SK-N-DZ (cell line): ENCODE measurements at places on chromosomes 3 and 15.

- DNase-seq, result no peak
Observed at GRCh38 chr3:37787153-37787867, 74.4 kb upstream of the CTDSPL start.

- no peak for DNase-seq
Observed at GRCh38 chr15:98715401-98715800, 67.1 kb downstream of the IGF1R start.

DNA sequence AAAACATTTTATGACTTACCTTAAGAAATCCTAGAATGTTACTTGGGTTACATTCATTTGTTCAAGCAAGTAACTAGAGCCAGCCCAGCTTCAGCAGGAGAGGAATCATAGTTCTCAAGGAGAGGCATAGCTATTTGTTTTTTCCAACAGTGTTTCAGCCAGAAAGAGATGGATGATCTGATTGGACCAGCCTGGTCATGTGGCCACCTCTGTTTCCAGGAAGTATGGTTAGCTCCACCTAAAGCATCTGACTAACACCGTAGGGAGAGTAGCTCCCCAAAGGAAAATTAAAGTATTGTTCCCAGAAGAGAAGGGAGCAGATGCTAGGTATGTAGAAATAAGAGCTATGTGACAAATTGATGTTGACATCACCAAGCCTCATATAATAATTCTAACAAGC is 417.1 kb downstream of the TAFA4 start:
- no peak for DNase-seq

GRCh38 chr15:52076889-52077781 is 35.4 kb downstream of the BCL2L10 start:
- DNase-seq, result no peak

GRCh38 chr3:168058481-168058880 is 37.2 kb downstream of the GOLIM4 start:
- DNase-seq, result no peak

DNA sequence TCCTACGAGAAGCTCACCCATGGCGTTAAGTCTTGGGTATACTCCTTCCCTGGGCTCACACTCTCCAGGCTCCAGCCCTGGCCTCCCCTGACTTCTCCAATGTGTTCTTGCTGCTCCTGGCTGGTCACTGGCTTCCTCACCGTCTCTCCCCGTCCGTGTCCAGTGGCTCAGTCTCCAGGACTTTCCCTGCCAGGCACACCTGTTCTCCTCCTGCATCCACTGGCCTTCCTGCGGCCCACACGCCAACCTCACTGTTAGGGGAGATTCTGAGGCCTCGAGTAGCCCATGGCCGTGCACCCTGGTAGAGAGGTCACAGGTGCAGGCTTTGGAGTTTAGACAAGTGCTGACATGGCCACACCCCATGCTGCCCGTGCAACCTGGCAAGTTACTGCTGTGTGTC is 91.9 kb upstream of the SNRPA1 start:
- DNase-seq, result no peak

- no peak for DNase-seq
Observed at GRCh38 chr3:63644212-63644797, 8.2 kb upstream of the SNTN start.

GRCh38 chr3:101865751-101866509 is 16.6 kb downstream of the NFKBIZ start:
- peak; percentile 94 for DNase-seq

- no peak for DNase-seq
Observed at GRCh38 chr3:62065985-62066693, 307.2 kb downstream of the FEZF2 start.

DNA sequence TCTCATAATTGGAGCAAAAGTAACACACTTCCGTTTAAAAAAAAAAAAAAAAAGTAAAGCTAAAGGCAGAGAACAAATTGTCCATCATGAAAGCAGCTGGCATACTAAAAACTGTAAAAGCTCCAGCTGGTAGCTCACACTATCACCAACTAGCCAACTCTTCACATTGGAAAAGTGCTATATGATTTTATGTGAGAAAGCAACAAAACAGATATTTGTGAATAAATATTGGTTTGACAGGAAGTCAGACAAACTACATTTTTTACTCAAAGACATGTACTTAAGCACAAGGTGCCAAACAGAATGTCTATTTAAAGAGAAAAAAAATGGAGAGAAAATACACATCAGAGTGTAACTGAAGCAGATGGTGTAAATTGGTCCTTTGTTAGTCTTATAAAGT is 231.2 kb upstream of the CADM2 start:
- DNase-seq, result no peak

- DNase-seq, result no peak
Observed at GRCh38 chr3:150057227-150057626, 86.5 kb upstream of the PFN2 start.

- no peak for DNase-seq
Observed at GRCh38 chr3:135192929-135193328, 397.9 kb downstream of the EPHB1 start.

GRCh38 chr3:177041021-177041729 is 156.1 kb downstream of the TBL1XR1 start:
- no peak for DNase-seq

DNA sequence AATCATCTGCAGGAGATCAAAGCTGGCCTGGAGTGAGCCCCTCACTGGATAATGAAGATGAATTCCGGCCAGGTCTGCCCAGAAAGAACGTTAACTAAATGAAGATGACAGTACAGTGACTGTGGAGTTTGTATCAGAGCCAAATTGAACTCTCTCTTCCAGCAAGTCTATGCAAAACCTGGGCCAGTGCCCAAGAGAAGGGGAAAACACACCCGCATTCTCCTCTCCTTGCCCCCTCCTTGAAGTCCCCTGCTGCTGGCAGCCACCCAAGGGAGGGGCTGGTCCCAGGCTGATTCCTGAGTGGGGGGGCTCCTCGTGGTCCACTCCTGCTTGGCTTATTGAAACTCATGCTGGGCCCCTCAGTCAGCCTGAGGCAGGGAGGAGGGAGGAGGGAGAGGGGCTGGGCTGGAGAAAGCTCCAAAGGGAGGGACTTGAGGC is 155.7 kb downstream of the RAB11A start:
- no peak for DNase-seq

DNA sequence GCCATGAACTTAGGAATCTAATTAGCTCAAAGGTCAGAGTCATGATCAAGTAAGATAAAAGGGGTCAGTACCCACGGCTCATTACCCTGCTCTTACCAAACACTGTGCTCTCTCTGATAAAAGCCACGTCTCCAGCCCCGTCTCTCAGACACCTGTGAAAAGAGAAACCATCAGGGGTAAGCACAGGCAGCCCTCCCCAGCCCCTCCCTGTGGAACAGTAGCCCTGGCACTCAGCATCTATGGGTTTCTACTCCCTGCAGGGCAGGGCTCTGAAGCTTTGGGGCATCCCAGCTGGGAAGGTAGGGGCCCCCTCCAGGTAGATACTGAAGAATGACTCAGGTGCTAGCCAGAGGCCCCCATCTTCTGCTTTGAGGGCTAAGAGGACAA is 10.5 kb downstream of the LTF start:
- DNase-seq, result no peak

- DNase-seq, result no peak
Observed at GRCh38 chr15:52318729-52319500, 23.3 kb upstream of the MYO5C start.

DNA sequence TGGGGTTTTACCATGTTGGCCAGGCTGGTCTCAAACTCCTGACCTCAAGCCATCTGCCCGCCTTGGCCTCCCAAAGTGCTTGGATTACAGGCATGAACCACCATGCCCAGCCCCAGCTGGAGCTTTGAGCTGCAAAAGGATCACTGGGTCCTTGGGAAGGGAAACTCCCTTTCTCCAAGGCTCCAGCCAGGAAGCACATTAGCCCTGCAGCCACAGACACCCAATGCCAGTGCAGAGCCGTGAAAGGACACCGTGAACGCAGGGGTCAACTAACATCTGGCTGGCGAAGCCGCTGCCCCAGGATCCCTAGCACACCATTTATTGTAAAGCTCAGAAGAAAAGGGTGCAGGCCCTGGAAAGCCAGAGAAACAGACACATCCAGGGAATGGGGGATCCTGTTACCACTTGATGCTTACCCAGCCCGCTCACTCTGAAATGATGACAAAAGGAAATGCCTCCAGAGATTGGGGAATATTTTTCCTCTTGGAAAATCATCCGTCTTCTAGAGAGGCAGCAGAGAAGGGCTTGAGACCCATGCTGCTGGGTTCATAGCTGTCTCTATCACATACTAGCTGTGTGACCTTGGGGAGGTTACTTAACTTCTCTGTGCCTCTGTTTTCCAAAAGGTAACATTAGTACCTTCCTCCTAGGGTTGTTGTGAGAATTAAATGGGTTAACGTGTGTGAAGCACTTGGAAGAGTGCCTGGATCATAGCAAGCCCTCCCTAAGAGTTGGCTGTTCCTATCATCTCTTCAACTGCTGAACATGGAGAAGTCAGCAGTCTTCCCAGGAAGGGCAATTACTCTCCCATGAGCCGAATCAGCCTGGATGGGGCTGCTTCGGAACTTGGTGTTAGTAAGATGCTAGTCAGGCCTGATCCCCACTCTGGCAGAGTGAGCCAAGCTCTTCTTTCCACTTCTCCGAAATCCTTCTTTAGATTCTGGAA is 40.8 kb downstream of the LMCD1 start:
- no peak for DNase-seq

DNA sequence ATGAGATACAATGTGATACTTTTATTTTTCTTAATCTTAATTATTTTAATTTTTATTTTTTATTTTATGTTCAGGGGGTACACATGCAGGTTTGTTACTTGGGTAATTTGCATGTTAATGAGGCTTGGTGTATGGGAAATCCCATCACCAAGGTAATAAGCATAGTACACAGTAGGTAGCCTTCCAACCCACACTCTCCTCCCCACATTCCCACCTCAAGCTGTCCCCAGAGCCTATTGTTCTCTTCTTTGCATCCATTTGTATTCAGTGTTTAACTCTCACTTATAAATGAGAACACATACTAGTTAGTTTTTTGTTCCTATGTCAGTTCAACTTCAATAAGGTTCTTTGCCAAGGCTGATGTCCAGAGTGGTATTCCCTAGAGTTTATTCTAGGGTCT is 1375.4 kb downstream of the NSUN3 start:
- no peak for DNase-seq

DNA sequence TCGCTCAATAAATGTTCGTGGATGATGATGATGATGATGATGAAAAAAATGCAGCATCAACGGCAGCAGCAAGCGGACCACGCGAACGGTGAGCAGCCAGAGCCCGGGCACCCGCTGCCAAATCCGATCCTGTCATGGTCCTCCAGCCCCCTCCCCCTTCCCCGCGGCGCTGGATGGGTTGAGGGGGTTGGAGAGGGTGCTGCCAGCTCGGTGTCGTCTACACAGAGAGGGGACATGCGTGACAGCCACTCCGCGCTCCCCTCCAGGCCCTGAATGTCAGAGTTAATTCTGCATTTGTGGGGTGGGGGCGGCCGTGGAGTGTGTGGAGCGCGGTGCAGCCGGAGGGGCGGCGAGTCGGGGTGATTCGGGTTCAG is 722 bp downstream of the CACNA1D start:
- no peak for DNase-seq

DNA sequence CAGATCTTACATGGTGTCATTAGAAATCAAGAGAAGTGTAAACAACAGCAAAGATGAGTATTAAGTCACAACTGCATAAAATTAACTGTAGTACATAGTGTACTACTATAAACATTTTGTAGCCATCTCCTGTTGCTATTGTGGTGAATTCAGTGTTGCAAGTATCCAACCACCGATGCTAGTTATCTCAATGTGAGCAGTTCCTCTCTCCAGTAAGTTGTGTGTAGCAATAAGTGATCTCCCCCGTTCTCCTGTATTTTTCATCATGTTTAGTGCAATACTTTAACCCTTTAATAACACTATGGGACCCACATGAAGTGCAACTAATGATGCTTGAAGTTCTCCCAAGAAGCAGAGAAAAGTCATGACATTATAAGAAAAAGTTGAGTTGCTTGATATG is 264.7 kb upstream of the KCNH8 start:
- no peak for DNase-seq

GRCh38 chr3:37987315-37987697 is 3.3 kb upstream of the VILL start:
- DNase-seq, result no peak

DNA sequence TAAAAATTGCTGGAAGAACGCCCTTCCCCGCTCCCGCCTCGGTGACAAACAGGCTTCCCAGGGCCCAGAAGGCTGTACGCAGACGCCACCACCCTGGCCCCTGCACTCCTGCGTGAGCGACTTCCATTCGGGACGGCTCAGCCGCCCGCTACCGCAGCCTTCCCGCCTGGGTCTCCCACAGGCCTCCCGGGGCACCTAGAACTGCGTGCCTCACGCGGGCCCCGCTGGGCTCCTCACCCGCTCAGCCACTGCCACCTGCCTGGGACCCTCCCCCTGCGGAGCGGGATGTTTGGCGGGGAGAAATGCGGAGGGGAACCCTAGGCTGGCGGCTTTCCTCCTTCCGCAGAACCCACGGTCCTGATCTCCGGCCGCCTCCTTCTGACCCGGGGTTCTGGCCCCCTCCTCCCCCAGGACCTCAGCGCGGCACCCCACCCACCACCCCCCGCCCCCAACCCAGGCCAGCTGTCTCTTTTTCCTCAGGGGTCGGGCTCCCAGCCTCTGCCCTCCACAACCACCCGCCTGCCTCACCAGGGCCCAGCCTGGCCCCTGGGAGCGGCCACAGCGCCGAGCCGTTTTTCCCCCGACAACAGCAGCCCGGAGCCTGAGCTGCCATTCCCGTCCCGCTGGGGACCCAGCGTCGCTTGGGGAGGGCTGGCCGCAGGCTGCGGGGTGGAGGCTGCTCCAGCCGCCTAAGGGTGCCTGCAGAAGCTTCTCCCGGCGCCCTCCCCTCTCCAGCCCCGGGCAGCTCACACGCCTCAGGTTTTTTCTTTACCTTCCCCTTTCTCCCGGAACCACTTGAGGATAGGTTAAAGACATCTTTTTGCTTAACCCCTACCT is 27.6 kb upstream of the RAB7A start:
- no peak for DNase-seq

- peak; percentile 18 for DNase-seq
Observed at GRCh38 chr3:71581457-71582035, 2.0 kb downstream of the FOXP1 start.

DNA sequence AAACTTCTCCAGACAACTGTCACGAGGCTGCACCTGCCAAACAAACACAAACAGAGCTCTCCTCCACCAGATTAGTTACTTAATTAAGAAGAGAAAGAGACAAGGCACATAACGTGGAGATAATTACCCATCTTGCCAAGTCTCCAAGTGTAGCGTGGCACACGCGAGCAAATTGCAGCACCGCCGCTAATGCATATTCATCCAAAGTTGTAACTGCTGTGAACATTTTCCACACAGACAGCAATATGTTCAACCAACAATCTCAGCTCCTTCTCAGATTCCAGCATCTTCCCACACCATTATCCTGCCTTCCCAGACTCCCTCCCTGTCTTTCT is 309.6 kb upstream of the TLE3 start:
- no peak for DNase-seq

- no peak for DNase-seq
Observed at GRCh38 chr3:128804017-128804810, 75.2 kb upstream of the ACAD9 start.

- DNase-seq, result no peak
Observed at GRCh38 chr3:136802481-136802996, 16.4 kb upstream of the SLC35G2 start.

DNA sequence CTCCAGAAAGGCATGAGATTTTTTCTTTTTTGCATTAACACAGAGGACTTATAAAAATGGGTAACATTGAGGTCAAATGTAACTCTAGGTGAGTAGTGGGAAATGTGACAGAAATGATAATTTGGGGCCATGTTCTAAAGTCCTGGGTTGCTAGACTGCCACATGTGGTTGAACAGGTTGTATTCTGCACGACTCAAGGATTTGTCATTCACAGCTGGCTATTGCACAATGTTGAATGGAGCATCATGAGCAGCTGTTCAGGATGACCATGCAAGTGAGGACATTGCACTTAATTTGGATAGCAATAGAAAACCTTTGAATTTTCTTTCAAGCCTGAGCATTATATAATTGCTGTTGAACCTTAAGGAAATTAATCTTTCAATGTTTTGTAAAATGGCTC is 396.6 kb downstream of the NAALADL2 start:
- no peak for DNase-seq
